A549 treated with GW870086 at 1 μM for 4 hours (cell line): ENCODE measurements at places on chromosomes 4 and X. TPM values are rescaled to one million over a fixed set of nuclear protein-coding genes. Genes with fewer than 3 reads are reported as not detected.

OCIAD1 gene
- 127 to 167 TPM (median 130 TPM) in 5 replicates for total RNA-seq

SPANXC gene
- 0.58 to 0.65 TPM (median 0.64 TPM) in 3 of 5 replicates, not detected in the others for total RNA-seq

SSX4 gene
- total RNA-seq, result not detected in 5 replicates

ZXDA gene
- total RNA-seq, result 1.3 to 2.0 TPM (median 1.6 TPM) in 5 replicates

MAGEE2 gene
- not detected in 5 replicates for total RNA-seq

HAND2 gene
- 0.39 to 0.72 TPM (median 0.61 TPM) in 5 replicates for total RNA-seq

GPR173 gene
- total RNA-seq, result not detected in 5 replicates
